ENCODE measurements at places on chromosomes 1 and 21.

DNA sequence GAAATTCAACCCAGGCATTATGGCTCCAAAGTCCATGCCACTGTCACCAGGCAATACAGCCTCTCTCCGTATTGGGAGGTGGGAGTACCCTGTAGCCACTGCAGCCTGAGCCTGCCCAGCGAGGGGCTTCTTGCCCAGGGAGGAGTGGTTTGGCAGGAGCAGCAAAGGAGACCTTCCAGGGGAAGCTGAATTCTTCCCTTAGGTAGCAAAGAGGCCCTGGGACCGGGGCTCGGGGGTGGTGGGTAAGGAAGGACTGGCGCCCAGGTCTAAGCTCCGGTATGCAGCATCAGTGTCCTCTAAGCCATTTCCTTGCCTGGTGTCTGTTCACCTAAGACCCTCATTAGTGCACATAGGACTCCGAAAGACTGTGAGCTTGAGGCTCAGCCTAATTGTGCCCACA lies 17.0 kb downstream of the TNNT2 start:
- no peak for DNase-seq

- DNase-seq, result no peak
These were observed 726.5 kb downstream of the PTPRU start for GRCh38 chr1:29962831-29963247.

- DNase-seq, result no peak
These were observed 25.5 kb downstream of the UCK2 start for GRCh38 chr1:165852871-165853270.

DNA sequence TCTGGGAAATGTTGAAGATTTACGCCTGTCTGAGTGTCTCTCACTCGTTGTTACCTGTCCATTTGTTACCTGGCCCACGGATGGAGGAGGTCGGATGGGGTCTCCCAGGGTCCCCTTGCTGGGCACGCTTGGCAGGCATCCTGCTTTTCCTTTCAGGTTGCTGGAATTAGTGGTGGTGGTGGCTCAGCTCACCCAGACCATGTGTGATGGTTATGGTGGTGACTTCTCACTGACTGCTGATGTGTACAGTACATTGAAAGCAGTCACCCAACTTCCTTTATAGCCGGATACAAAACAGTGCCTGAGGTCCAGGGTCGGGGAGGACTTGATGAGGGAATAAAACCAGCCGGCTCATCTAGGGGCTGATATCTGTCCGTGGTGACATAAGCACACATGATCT lies 19.5 kb downstream of the MAPKAPK2 start:
- no peak for DNase-seq

DNA sequence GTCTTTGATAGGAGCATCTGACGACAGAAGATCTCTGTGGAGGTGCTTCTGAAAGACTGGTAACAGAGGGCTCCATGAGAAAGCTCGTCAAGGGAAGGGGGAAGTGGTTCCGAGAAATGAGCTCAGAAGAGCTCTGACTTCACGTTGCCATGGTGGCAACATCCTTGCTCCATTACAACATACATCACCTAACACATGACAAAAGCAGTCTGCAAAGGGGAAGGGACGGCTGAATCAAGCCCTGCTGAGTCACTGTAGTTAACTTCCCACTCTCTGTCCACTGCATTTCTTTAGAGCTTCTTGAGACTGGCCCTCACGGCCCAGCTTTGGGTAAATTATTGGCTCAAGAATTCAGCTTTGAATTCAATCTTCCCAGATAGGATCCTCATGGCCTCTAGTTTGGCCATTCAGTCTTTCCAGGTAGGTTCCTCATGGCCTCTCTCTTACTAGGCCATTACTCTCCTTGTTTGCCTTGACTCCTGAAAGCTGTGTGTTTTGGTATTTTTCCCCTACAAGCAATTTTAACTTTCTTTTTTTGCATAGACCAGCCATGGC lies 88.0 kb upstream of the ZNF648 start:
- DNase-seq, result no peak

- no peak for DNase-seq
These were observed 3.7 kb upstream of the RHEX start for GRCh38 chr1:206049293-206049692.

DNA sequence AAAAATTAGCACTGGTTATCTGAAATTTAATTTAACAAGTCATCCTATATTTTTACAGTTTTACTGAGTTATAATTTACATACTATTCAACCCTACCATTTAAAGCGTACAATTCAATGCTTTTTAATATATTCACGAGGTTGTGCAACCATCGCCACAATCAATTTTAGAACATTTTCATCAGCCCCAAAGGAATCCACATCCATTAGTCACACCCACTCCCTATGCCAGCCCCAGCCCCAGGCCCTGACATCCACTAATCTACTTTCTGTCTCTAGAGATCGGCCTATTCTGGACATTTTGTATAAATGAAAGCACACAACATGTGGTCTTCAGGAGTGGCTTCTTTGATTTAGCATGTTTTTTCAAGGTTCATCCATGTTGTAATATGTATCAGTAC lies 134.7 kb downstream of the PSMG1 start:
- no peak for DNase-seq

DNA sequence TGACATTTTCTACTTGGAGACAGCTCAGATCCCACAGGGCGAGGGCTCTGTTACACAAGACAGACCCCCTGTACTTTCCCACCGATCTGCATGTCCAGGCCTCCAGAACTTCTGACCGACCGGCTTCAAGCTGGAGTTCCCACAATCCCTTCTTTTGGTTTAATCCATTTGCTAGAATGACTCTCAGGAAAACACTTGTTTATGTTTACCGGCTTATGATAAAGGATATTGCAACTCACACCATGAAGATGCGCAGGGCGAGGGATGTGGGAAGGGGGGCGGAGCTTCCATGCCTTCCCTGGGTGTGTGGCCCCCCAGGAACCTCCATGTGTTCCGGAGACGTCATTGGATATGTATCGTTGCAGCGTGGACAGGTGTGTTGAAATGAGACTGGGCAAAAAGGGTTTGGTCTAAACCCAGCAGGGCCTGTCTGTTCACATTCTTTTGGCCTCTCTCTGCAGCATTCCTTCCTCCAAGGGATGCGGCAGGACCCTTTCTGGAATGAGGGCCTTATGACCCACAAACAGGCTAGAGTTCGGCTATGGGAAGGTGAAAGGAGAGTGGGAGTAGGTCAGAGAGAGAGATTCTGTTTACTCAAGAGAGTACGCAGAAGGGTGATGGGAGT lies 7.5 kb upstream of the IGSF5 start:
- no peak for DNase-seq

All from retina (tissue), 1 donor.